Left ventricle myocardium inferior (tissue), 1 donor: ENCODE measurements at places on chromosomes 5 and 9. TPM values are rescaled to one million over a fixed set of nuclear protein-coding genes. Genes with fewer than 3 reads are reported as not detected.

GRCh38 chr5:125236981-125237380 is 490.5 kb upstream of the ZNF608 start:
- no peak for DNase-seq

DNA sequence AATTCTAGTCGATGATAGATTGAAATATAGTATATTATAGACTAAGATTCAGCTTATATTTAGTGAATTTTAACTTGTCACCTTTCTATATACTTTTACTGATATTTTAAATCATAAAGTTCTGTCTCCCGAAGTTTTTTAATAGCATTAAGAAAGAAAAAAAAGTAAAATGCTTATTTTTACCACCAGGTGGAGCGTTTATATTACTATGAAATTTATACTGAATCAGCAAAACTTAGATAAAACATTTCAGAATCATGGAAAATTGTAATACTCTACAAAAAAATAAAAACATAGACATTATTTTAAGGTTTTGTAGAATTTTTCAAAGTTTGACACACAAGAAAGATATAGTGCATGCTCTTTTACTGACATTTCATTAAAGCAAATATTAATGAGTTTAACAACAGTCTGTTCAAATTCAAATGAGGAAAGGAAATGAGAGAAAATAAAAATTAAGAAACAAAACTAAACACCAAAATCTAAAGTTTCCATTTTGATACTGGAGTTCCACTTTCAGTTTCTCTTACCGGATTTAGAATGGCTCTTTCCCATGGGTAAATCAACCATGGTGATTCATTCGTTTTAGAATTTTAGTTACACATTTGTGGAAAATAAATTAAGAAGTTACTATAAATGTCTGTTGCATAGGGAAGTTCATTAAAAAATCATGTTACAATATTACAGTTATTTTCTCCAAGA is 1035.3 kb downstream of the CDH12 start:
- no peak for DNase-seq

DNA sequence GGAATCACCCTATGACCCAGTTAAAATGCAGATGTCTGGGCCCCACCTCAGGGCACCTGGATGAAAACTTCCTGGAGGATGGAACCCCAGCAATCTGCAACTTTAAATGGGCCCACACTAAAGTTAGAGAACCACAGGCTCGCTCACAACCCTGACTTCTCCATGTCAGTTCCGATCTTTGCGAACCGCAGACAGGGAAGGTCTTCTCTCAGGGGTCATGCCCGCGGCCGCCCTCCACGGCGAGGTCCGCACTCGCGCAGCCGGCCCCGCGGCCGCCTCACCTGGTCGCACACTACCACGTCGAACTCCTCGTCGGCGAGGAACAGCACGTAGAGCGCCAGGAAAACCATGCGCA is 499 bp downstream of the ALG2 start:
- DNase-seq = no peak

The PPP3R2 gene
- total RNA-seq = not detected

The TNC gene
- 3.4 TPM for total RNA-seq

The NELFB gene
- total RNA-seq = 35.2 TPM

The PKD2L2 gene
- total RNA-seq = 0.16 TPM

- DNase-seq = no peak
Measured at GRCh38 chr5:110386782-110387181, 339.7 kb downstream of the TMEM232 start.

GRCh38 chr9:94826644-94827410 is 100.3 kb downstream of the AOPEP start:
- DNase-seq = no peak

GRCh38 chr5:130427222-130427955 is 523.1 kb downstream of the CHSY3 start:
- no peak for DNase-seq

DNA sequence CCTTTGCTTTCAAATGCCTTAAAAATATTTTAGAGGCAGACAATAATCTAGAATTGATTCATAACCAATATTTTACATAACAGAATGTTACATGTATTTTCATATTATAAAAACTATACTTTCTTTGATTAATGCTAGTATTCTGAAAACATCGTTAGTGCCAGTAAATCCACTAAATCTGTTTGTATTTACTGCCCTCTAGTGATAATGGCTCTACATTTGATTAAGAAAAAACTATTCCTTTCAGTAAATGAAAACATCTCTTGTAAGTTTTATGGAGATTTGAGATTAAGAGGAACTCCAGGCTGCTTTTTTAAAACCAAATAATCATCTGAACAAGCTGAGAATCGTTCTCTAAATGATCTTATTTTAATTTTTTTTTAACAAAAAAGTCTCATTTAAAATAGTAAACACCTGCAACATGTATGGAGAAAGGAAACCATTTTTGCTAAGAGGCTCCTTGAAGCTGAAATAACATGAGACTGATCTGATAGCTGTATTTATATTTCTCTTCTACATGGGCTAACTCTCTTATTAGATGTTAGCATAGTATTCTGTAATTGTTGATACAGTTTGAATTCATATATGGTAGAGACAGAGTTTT is 424.7 kb downstream of the RAB3C start:
- no peak for DNase-seq

DNA sequence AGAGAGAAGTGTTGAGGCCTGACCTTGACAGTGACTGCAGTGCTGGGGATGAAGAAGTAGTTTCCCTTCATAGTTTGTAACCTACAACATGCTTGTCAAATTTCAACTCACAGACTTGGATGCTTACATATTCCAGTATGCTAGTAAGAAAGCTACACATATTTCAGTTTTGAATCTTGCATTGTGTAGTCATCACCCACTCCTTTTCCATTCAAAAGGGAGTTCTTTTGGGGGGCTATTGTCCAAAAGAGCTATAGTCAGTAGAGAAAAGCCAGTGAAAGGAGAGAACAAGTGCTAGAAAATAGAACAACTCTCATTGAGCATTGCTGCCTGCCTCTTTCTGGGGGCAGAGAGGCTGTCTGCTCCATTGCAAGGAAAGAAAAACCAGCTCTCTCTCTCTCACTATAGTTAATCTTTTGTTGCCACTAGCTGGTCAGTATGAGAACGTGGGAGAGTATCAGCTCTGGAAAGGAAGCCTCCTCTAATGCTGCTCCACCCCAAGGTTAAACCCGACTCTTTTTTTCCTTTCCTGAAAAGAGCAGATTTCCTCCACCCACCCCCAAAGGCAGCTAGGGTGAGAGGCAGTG is 7.3 kb downstream of the ASTN2 start:
- DNase-seq = no peak

The ANKRD34B gene
- total RNA-seq = not detected

The ADAMTS16 gene
- total RNA-seq = not detected

GRCh38 chr5:37871023-37871815 is 31.4 kb upstream of the GDNF start:
- DNase-seq = no peak

DNA sequence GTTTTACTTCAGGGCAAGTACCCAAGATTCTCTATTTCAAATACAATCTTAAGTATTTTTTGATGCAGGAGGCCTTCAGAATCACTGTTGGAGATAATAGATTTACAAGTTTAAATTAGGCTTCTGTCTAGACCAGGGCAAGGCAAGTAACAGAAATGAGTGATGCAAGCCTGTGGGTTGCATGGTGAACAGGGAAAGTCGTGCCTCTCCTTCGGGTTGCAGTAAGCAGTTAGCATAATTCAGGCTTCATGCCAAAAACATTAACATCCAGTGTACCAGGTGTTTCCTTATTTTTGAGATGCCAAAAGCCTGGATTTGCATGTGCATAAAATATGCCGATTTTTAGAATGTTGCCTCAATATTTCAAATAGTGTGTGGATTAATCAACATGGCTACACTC is 369.0 kb downstream of the CAAP1 start:
- no peak for DNase-seq

The PCDHGA8 gene
- 8.5 TPM for total RNA-seq

- no peak for DNase-seq
Measured at GRCh38 chr5:29079771-29080170, 2041.4 kb upstream of the CDH9 start.

The DPYSL3 gene
- total RNA-seq = 20.7 TPM

DNA sequence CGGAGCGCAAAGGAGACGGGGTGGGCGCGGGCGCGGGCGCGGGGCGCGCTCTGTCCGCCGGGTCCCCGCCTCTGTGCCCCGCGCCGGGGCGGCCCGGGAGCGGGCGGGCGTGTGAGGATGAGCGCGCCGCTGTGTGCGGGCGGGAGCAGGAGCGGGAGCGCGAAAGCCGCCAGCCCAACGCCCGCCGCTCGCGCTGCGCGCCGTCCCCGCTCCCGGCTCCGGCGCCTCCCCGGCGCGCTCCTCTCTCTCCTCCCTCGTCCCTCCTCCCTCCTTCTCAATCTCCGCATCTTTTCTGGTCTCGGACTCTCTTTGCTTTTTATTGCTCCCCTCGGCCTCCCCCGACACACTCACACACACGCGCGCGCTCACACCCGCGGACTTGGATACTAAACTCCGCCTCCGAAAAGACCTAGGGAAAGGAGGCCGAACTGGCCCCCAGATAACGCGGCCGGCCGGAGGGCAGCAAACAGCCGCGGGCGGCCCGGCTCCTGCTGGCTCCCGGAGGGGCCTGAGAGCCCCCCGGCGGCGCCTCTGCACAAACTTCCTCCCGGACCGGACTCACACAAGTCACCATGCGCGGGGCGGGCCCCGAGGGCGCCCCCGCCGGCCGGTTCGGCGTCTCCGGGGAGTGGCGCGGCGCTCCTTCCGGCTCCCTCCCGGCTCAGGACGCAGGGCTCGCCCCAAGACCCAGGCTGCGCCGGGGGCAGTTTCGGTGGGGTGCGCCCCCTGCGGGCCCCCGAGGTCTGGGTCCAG is at the start of gene FIBCD1:
Gene FIBCD1, minus strand, starts transcription at position 596 of the 753 bp plus-strand sequence. CDS start 640 bp downstream, outside the sequence.
- DNase-seq = no peak

GRCh38 chr5:72817671-72818266 is 1.3 kb downstream of the TNPO1 start:
- no peak for DNase-seq

The FOXB2 gene
- not detected for total RNA-seq

The ACTBL2 gene
- total RNA-seq = not detected

The SLCO4C1 gene
- total RNA-seq = 0.22 TPM

DNA sequence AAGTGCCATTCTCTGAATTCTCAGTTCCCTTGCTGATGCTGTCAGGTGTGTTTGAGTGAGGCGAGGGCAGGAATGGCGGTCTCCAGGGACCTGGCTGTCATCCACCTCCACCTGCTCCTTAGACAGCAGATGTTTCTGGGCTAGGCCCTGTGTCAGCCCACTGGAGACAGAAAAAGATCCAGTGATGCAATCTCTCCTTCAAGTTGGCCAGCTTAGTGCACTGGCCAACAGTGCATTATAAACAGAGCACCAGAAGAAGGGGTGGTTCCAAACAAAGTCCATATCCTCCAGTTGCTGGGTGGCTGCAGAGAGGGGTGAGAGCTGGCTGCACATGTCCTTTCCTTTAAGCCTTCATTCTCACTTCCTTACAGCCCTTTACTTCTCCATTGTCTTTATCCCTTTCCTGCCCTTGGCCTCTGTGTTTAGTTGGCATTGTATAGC is 26.5 kb downstream of the NANS start:
- DNase-seq = no peak

GRCh38 chr5:102910240-102911226 is 155.4 kb downstream of the PAM start:
- DNase-seq = no peak
